Heart right ventricle (tissue), 16 donors: ENCODE measurements at places on chromosomes 1 and 21. TPM values are rescaled to one million over a fixed set of nuclear protein-coding genes. Genes with fewer than 3 reads are reported as not detected.
A peak's percentile ranks its signal among the peaks of the same experiment; 100 is the strongest.

DNA sequence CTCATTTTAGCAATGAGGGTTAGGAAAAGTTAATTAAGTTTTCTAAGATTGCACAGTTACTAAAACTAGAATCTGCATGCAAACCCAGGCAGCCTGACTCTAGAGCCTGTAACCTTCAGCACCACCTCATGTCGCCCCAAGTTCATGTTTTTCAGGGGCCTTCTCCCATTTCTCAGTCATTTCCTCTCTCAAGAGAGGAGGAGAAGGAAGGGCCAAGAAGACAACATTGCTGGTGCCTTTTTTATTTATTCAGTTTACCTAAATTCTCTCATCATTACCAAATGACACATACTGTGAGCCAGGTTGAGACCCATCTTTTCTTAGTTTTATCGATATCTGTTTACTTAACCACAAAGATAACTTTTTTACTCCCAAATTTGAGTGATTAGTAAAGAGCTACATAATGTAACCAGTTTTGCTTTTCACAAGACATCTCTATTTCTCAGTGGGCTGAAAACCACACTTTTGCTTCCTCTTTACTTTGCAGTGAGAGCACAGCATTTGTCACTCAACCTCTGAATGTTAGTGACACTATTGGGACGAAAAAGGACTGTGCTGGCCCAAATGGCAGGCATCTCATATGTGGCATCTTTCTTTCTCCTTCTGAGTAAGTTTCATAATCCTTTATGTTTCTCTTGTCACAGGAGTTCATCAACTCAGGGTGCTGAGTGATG lies at the start of gene CD101:
TSS of gene CD101 (plus strand) at position 507 of the 674 bp plus-strand sequence. CDS start at position 565, 58 bp downstream.
- H3K27ac ChIP-seq: no peak within 1 kb of the TSS
- H3K4me1 ChIP-seq: no peaks in the 10 kb centered on the region
- H3K4me3 ChIP-seq: no peak within 1 kb of the TSS
- DNase-seq: no peak
- no peaks in the 10 kb centered on the region for H3K36me3 ChIP-seq

GRCh38 chr1:71170925-71171324 lies 90.1 kb upstream of the ZRANB2 start:
- no peak for DNase-seq
- H3K36me3 ChIP-seq: no peaks in the 10 kb centered on the region
- H3K27ac ChIP-seq: no peak overlapping the region

DNA sequence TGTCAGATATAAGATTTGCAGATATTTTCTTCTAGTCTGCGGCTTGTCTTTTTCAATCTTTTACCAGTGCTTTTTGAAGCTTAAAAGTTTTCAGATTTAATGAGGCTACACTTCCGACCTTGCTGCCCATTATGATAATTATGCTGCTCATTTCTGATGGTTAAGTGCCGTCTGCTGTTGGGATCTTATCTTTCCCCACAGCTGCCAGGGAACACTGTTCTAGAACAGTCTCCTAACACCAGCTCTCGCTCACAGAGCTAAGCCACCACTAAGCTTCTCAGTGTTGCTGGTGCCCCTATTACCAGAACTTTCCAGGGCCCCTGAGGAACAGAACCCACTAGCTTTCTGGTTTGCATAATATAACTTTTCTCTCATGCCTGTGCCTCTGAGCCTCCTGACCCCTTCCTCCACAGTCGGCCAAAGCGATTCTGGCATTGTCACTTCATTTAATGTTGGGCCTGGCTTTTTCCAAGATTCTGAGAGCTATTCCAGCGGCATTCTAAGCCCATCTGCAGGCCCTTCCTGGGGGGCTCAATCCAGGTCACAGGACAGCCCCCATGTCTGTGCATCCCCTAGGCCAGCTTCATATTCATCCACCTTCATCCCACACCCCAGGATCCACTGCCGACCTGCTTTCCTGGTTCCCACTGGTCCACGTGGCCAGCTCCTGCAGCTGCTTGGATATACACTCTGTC lies 237.0 kb downstream of the PTPRU start:
- no peaks in the 10 kb centered on the region for H3K36me3 ChIP-seq
- no peak overlapping the region for H3K4me3 ChIP-seq
- no peak overlapping the region for H3K27ac ChIP-seq
- H3K27me3 ChIP-seq: no peaks in the 10 kb centered on the region
- H3K4me1 ChIP-seq: no peaks in the 10 kb centered on the region
- DNase-seq: no peak

Gene NPPA
- polyA plus RNA-seq: 2,201 TPM

DNA sequence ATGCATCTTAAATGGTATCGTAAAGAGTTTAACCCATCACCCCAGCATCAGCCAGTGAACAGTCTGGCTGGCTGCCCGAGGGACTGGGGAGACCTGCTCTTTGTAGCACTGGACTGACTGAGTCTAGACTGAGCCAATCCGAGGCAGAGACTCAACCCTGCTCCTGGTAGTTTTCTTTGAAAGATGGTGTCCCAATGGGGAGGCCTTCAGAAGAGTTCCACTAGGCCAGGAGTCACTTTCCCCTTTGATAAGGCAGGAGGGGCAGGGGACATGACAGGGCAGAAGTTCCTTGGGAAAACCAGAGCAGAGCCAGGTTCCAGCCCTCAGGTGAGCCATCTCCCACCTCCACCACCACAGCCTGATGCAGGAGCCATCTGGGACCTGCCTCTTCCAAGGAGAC lies 203.5 kb downstream of the CAMTA1 start:
- H3K36me3 ChIP-seq: no peaks in the 10 kb centered on the region
- H3K27me3 ChIP-seq: peaks cover 3% of the 10 kb centered on the region
- H3K4me1 ChIP-seq: no peaks in the 10 kb centered on the region
- DNase-seq: no peak
- no peak overlapping the region for H3K4me3 ChIP-seq

Gene ESPN
- polyA plus RNA-seq: 0.12 TPM

DNA sequence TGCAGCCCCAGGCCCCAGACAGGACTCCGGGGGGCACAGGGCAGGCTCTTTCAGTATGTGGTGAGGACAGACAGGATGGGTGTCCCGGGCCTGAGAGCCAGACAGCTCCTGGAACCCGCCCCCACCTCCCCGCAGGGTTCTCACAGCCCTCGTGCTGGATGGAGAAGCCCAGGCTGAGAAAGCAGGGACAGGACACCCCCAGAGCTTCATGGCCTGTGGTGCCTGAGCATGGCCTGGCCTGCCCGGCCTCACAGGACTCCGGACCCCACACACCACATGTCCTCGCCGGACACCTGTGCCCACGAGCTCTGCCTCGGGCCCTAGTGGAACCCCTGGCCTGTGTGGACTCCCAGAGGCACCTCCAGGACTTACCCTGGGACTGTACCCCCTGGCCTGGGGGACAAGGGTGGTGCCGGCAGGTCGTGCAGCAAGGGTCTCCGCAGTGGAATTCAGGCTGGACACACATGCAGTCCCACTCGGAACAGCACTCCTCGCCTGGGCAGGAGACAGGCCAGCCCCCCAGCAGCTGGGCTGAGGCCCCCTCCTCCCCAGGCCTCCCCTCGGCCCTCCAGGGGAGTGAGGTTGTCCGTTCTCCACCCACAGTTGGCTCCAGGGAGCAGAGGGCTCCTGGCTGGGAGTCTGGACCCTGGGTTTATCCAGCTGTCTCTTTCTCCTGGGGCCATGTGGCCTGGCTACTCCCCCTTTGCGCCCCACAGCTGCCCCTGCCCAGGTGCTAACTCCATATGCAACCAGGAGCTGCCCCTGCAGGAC lies 1.2 kb downstream of the TNFRSF18 start:
- H3K4me3 ChIP-seq: no peak overlapping the region
- DNase-seq: no peak
- H3K36me3 ChIP-seq: no peaks in the 10 kb centered on the region
- peaks cover 32% of the 10 kb centered on the region for H3K27me3 ChIP-seq
- H3K27ac ChIP-seq: no peak overlapping the region

Gene BRINP2
- polyA plus RNA-seq: 0.19 TPM

GRCh38 chr1:40344597-40344996 lies 27.5 kb upstream of the COL9A2 start:
- H3K27ac ChIP-seq: no peak overlapping the region
- H3K4me3 ChIP-seq: no peak overlapping the region
- DNase-seq: peak; percentile 33
- H3K36me3 ChIP-seq: no peaks in the 10 kb centered on the region

- H3K27me3 ChIP-seq: no peaks in the 10 kb centered on the region
- H3K4me1 ChIP-seq: peaks cover 25% of the 10 kb centered on the region
- H3K36me3 ChIP-seq: no peaks in the 10 kb centered on the region
- H3K27ac ChIP-seq: no peak overlapping the region
These were observed 11.7 kb downstream of the LUZP1 start for GRCh38 chr1:23156940-23157339.

Gene OR2T2
- not detected for polyA plus RNA-seq

Gene CASQ2
- 443 TPM for polyA plus RNA-seq

Gene SPRR5
- polyA plus RNA-seq: not detected

DNA sequence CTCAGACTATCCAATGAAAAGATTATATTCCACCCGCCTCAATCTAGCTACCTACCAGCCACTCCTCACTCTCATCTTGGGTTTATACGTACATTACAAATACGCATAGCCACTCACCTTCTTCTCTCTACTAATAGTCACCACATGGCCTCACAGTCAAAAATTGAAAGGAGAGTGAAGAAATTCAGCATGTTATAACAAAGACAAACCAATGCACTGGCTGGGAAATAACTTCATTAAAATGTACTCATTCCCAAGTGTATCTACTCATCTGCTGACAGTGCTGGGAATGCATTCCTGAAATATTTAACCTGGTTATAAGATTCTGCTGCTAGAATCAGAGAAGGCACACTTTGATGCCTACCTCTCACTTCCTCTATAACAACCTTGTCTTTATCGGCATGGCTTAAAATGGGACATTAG lies 6.5 kb downstream of the ZNF644 start:
- no peak overlapping the region for H3K4me3 ChIP-seq
- no peaks in the 10 kb centered on the region for H3K27me3 ChIP-seq
- DNase-seq: no peak
- peaks cover 48% of the 10 kb centered on the region for H3K4me1 ChIP-seq
- peaks cover 9% of the 10 kb centered on the region for H3K36me3 ChIP-seq

DNA sequence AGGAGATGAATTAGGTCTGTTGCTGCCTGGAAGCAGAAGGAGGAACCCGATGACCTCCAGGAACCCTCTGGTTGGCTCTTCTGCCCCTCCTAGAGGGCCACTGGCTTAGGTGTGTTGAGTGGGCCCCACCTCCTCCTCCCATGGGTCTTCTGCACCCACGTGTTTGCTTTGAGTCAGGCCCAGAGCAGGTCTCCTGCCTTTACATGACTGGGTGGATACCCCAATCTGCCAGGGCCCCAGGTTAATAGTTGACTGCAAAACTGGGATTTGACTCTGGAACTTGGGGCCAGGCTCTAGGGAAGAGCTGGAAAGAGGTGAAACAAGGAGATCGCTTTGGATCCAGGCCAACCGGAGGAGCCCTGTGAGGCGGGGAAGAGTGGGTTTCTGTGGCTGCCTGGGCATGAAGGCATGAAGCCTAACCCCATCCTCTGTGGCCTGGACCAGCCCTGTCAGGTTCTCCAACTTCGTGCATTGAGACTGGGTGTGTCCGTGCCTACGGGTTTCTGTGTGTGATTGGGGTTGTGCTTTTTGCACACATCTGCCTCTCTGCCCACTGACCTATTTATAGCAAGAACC lies 7.8 kb upstream of the LAD1 start:
- H3K4me3 ChIP-seq: no peak overlapping the region
- H3K36me3 ChIP-seq: no peaks in the 10 kb centered on the region
- H3K27me3 ChIP-seq: no peaks in the 10 kb centered on the region
- peaks cover 28% of the 10 kb centered on the region for H3K4me1 ChIP-seq

Gene TCHH
- 0.01 TPM for polyA plus RNA-seq

DNA sequence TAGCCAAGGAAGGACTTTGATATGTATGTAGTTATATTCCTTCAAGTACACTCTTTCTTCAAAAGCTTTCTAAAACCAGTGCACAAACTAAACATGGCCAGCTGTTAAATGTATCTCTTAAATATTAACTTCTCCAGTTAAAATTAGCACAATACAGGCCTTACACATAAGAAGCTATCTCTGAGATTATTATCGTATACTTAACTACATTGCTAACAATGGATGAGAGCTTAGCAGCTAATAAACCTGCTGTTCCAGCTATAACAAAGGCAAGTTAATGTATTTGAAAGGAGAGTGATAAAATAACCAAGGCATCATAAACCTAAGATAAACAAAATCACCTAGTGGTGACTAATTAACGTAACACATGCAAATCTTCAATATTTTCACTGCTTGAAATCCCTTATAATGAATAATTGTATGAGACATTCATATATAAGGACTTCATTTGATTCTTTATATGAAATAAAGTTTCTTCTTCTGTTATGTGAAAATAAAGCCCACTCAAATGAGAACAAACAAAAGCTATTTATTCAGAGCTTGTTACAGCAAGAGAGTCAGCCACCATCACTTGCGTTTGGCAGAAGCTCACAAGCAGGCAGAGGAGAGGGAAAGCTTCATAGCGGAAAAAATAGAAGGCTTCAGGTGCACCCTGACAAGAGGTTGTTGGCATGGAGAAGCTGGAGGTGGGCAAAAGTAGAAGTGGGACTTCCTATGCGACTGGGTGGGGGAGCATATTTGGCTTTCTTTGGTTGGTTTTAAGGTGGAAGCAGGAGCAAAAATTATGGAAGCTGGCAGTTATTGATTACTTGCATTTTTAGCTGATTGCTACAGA lies 274.1 kb upstream of the CHRM3 start:
- no peak overlapping the region for H3K4me3 ChIP-seq
- H3K27me3 ChIP-seq: no peaks in the 10 kb centered on the region
- H3K36me3 ChIP-seq: no peaks in the 10 kb centered on the region
- DNase-seq: no peak
- no peak overlapping the region for H3K27ac ChIP-seq

DNA sequence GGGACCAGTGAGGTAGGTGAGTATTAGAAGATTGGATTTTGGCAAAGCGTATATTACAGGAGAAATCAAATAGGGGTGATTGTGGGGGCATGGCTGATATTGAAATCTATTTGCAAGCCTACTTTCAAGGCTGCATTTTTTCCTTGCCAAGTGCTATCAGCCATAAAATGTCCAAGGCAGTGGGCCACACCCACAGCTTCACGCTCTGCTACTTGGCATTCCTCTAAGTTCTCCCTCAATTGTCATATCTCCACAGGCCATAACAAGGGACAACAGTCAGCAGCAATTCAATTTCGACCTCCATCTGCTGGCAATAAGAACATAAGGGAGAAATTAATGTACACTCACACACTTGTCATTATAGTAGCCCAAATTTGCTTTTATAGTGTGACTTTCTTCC lies 667.1 kb upstream of the PKN2 start:
- no peaks in the 10 kb centered on the region for H3K4me1 ChIP-seq
- DNase-seq: no peak
- no peaks in the 10 kb centered on the region for H3K36me3 ChIP-seq
- H3K27ac ChIP-seq: no peak overlapping the region

GRCh38 chr1:70441392-70442035 lies 30.4 kb downstream of the CTH start:
- H3K27me3 ChIP-seq: no peaks in the 10 kb centered on the region
- peak overlapping the region; percentile 11 for H3K27ac ChIP-seq
- DNase-seq: peak; percentile 41

- peaks cover 11% of the 10 kb centered on the region for H3K4me1 ChIP-seq
- H3K36me3 ChIP-seq: peaks cover 22% of the 10 kb centered on the region
- no peak overlapping the region for H3K27ac ChIP-seq
- no peaks in the 10 kb centered on the region for H3K27me3 ChIP-seq
These were observed 37.7 kb downstream of the KIAA0040 start for GRCh38 chr1:175154629-175155472.

- no peaks in the 10 kb centered on the region for H3K27me3 ChIP-seq
- no peak for DNase-seq
- no peak overlapping the region for H3K27ac ChIP-seq
- no peaks in the 10 kb centered on the region for H3K4me1 ChIP-seq
- H3K36me3 ChIP-seq: no peaks in the 10 kb centered on the region
- H3K4me3 ChIP-seq: no peak overlapping the region
These were observed 1639.3 kb downstream of the KCNT2 start for GRCh38 chr1:194968916-194969315.
